ENCODE measurements at places on chromosomes 1 and 21.

GRCh38 chr1:114315631-114316030 is 162.0 kb upstream of the SYT6 start:
- H3K27me3 ChIP-seq: no peaks in the 10 kb centered on the region
- no peak overlapping the region for H3K27ac ChIP-seq
- H3K4me1 ChIP-seq: no peaks in the 10 kb centered on the region
- no peak overlapping the region for H3K4me3 ChIP-seq
- H3K36me3 ChIP-seq: no peaks in the 10 kb centered on the region
- no peak for DNase-seq

DNA sequence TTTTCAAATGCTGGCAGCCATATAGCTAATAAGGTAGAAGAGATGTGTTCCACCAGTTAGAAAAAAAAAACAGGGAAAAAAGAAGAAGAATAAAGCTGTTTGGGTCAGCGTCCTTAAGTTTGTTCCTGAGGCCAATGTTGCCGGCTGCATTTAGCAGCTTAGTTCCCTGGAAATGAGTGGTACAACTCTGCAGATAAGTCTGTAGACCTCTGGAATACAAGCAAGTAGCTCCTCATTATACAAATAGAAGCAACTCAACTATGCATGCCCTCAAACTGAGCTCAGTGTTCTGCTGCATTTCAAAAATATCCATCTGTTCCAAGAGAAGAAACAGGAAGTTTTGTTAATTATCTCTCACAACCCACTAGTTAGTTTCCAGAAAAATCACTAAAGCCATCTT is 181.2 kb upstream of the PKN2 start:
- no peak for DNase-seq
- no peaks in the 10 kb centered on the region for H3K4me1 ChIP-seq
- H3K27me3 ChIP-seq: no peaks in the 10 kb centered on the region
- H3K27ac ChIP-seq: no peak overlapping the region

DNA sequence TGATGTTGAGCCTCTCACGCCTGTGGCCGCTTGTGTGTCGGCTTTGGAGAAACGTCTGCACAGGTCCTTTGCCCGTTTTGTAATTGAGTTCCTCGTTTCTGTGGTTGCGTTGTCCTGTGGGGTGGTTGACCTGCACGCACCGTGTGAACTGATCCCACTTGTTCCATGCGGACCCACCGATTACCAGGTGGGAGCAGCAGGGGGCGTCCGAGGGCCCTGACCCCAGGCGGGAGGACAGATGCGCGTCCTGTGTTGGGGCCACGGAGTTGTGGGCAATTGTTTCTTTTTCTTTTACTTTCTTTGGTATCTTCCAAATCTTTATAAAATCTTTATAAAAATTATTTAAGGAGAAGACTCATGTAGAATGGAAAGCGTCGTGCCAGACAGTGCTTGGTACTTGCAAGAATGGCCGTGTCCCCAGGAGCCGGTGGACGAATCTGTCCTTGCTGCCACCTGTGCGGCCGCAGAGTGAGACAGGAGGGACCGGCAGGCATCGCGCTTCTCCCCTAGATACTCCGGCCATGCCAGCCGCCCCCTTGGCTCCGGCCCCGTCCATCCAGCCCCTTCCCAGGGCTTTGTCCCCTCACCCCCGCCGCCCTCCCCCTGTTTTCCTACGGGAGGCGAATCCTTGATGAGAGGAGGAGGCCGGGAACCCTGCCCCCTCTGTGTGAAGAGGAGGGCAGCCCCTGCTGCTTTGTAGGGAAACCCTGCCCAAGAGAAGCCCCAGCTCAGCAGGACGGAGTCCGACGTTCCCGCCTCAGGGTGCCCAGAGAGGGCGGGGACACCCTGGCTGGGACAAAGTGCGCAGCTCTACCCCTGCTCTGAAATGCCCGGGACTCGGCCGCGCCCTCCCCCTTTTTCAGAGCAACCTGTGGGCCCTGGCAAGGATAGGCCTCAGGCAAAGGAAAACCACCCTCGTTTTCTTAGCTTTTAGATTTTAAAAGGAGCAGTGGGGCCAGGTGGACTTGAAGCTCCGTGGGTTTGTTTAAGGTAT is 41.7 kb downstream of the PRKCZ start:
- H3K36me3 ChIP-seq: peaks cover 8% of the 10 kb centered on the region
- no peaks in the 10 kb centered on the region for H3K27me3 ChIP-seq
- no peak overlapping the region for H3K27ac ChIP-seq
- H3K4me3 ChIP-seq: no peak overlapping the region
- H3K4me1 ChIP-seq: peaks cover 4% of the 10 kb centered on the region
- DNase-seq: peak; percentile 41

DNA sequence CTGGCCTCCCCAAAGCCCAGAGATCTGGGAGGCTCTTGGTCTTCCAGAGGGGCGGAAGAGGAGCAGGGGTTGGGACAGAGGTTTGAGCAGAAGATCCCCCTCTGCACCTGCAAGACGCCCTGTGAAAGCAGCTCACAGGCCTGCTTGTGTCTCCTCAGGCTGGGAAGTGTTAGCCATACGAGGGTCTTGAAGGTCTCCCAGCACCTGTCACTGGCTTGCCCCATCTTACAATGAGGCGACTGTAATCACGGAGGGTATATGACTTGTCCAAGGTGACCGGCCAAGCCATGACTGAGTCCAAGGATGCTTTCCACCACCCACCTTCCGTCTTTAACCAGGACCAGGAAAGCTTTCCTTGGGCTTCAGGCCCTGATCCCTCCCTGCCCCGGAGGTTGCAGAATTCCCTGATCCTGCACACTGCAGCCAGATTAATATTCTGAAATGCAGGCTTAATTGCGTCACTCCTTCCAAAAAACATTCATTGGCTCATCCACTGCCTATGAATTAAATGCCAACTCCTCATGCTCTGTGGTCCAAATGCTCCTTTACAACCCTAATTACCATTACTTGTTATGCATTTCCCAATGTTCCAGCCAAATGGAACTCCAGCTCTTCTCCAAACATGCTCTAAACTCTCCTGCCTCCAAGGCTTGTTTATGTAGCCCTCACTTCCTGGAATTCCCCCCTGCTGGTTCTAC is 64.0 kb downstream of the DDX20 start:
- no peaks in the 10 kb centered on the region for H3K36me3 ChIP-seq
- H3K27ac ChIP-seq: no peak overlapping the region
- no peak overlapping the region for H3K4me3 ChIP-seq
- no peaks in the 10 kb centered on the region for H3K27me3 ChIP-seq

DNA sequence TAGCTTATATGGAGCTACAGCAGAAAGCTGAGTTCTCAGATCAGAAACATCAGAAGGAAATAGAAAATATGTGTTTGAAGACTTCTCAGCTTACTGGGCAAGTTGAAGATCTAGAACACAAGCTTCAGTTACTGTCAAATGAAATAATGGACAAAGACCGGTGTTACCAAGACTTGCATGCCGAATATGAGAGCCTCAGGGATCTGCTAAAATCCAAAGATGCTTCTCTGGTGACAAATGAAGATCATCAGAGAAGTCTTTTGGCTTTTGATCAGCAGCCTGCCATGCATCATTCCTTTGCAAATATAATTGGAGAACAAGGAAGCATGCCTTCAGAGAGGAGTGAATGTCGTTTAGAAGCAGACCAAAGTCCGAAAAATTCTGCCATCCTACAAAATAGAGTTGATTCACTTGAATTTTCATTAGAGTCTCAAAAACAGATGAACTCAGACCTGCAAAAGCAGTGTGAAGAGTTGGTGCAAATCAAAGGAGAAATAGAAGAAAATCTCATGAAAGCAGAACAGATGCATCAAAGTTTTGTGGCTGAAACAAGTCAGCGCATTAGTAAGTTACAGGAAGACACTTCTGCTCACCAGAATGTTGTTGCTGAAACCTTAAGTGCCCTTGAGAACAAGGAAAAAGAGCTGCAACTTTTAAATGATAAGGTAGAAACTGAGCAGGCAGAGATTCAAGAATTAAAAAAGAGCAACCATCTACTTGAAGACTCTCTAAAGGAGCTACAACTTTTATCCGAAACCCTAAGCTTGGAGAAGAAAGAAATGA is 37.6 kb downstream of the CENPF start:
- H3K27me3 ChIP-seq: no peaks in the 10 kb centered on the region
- H3K4me1 ChIP-seq: no peaks in the 10 kb centered on the region
- no peak overlapping the region for H3K4me3 ChIP-seq
- H3K27ac ChIP-seq: no peak overlapping the region

GRCh38 chr1:228405200-228405978 is 1.2 kb downstream of the TRIM11 start:
- DNase-seq: no peak
- H3K27me3 ChIP-seq: no peaks in the 10 kb centered on the region
- peaks cover 23% of the 10 kb centered on the region for H3K36me3 ChIP-seq
- H3K4me1 ChIP-seq: peaks cover 27% of the 10 kb centered on the region

Data from common myeloid progenitor, CD34-positive (primary cell).